Hematopoietic multipotent progenitor cell treated with erythropoietin and hydrocortisone succinate and interleukin-3 and kit ligand, for 6 days (in vitro differentiated cells): ENCODE measurements at places on chromosomes 4 and X.

- no peak for DNase-seq
These were observed 96.5 kb downstream of the CAMK2D start for GRCh38 chr4:113665036-113665435.

- peak; percentile 20 for DNase-seq
These were observed 658 bp downstream of the ATP6AP2 start for GRCh38 chrX:40581336-40581920.

DNA sequence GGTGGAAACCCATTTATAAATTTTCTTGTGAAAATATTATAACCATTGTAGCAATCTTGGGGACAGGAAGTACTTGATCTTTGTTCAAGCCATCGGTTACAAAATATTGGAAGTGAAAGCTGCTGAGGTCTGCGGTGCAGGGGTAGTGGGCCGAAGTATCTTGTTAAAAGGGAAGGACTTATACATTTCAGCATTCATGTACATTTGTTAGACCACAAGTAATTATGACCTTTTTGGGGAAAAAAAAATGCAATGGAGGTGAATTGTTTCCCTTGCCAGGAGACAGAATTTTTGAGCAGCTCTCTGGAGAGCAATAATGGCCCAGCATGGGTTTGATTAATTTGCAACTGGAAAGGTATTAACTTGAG is 121.3 kb downstream of the EGF start:
- DNase-seq, result peak; percentile 64

GRCh38 chr4:123127875-123128274 is 205.5 kb upstream of the NUDT6 start:
- DNase-seq, result no peak

DNA sequence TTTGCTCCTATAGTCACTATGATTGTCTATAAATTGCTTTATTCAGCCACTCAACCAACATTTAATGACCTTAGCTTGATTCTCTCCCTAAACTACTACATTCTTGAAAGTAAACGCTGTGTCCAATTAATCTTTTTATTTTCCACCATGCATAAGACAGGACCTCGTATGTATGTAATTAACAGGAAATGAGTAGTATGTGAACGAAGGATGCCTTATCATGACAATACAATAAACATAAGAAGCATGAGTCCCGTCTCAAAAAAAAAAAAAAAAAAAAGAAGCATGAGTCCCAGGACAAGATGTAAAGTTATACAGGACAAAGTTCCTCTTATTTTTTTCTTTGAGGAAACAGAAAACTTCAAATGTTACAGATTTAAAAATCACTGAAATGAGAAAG is 92.5 kb downstream of the PPP3CA start:
- DNase-seq, result no peak

- no peak for DNase-seq
These were observed 26.3 kb downstream of the FGFBP1 start for GRCh38 chr4:15912236-15912635.

GRCh38 chr4:168647646-168648375 is 151.0 kb downstream of the PALLD start:
- no peak for DNase-seq

DNA sequence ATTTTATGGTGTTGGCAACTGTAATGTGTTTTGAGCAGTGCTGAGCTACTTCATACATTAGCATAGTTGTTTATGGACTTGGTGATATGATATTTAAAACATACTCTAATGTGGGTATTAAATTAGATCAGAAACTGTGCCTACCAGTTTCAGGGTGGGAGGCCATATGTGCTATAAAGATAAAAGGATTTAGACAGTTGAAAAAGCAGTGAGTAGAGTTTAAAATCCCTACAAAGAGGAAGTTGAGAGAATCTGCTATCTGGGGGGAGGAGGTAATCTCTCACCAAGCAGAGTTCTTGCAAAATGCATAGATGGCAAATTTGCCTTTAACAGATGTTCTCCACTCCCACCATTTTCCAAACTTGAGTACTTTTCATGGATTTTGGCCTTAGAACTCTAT is 154.5 kb downstream of the SPOCK3 start:
- peak; percentile 64 for DNase-seq

- DNase-seq, result peak; percentile 82
These were observed 6.0 kb downstream of the SLC2A9 start for GRCh38 chr4:10015140-10015753.

DNA sequence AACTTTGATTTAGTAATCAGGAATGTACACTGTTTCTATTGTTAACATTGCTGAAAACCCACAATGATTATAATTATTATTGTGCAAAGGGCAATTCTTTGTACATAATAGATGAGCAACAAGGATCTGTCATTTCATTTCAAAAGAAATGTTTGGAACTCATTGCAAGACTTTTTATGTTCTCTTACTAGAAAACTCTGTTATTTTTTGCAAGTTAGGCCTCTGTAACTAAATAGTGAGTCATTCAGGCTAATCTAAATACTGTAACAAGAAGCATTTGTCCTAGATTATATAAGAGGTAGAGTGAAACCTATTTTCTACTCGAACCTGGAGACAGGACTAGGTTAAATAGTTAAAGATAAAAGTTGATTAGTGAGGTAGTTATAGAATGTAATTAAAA is 93.2 kb upstream of the FAM47B start:
- DNase-seq, result no peak

DNA sequence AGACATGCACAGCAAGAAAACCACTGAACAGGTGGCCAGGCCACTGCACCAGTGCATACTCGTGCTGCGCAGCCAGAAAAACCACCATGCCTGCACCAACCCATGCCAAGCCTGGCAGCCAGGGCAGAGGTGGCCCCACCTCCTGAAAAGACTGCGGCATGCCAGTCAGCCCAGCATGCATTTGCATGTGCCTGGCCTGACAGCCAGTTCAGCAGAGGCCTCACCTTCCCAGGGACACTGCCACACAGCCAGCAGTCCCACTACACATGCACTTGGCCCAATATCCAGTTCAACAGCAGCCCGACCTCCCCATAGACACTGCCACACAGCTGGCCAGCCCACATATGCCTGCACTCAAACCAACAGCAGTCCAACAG is 43.5 kb upstream of the DDX60 start:
- no peak for DNase-seq

DNA sequence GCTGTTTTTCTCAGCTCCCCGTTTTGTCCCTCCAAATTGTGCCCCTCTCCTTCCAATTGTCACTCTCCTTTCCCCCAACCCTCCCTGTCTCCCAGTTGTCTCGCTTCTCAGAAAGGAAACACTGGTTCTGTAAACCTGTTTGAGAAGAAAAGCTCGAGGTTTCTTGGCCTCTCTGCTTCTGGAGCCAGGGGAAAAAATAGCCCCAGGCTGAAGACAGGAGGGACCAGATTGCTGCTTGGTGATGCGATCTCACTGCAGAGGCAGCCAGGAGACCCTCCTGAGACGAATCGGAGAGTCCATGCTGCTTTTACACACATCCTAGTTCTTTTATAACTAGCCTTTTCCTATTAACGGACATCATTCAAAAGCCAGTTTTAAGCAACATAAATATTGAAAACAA is 21.2 kb downstream of the TRIML1 start:
- DNase-seq, result no peak

- no peak for DNase-seq
These were observed 184.8 kb upstream of the MTMR8 start for GRCh38 chrX:64580035-64580434.

GRCh38 chrX:112056886-112057285 is 25.7 kb downstream of the TRPC5 start:
- no peak for DNase-seq

DNA sequence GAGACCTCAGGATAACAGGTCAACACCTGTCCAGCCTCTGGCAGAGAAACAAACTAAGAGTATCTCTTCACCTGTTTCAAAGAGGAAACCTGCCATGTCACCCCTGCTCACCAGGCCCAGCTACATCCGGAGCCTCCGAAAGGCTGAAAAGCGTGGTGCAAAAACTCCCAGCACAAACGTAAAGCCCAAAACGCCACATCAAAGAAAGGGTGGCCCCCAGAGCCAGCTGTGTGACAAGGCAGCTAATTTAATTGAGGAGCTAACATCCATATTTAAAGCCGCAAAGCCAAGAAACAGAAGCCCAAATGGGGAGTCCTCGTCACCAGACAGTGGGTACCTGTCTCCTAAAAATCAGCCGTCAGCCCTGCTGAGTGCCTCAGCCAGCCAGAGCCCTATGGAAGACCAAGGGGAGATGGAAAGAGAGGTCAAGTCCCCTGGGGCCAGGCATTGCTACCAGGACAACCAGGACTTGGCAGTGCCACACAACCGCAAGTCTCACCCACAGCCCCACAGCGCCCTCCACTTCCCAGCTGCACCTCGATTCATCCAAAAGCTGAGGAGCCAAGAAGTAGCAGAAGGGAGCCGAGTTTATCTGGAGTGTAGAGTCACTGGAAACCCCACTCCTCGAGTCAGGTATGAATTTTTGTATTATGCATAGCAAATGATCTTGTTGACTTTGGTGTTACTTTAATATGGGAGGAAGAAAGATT is 15.1 kb downstream of the PALLD start:
- no peak for DNase-seq

- no peak for DNase-seq
These were observed 99.5 kb downstream of the COX18 start for GRCh38 chr4:72969976-72970375.
